ENCODE measurements at places on chromosomes 2 and 18. TPM values are rescaled to one million over a fixed set of nuclear protein-coding genes. Genes with fewer than 3 reads are reported as not detected.

The IL37 gene
- not detected for total RNA-seq

The ABCB11 gene
- total RNA-seq: not detected

The AMER3 gene
- not detected for total RNA-seq

The SYT4 gene
- total RNA-seq: not detected

The SCRN3 gene
- 24.2 TPM for total RNA-seq

The DSG4 gene
- not detected for total RNA-seq

The CRYGD gene
- total RNA-seq: not detected

The SAG gene
- 0.10 TPM for total RNA-seq

The MALL gene
- 1.7 TPM for total RNA-seq

The LTBP1 gene
- 42.8 TPM for total RNA-seq

GRCh38 chr2:10380048-10380926 is 67.8 kb downstream of the ODC1 start:
- no peak for DNase-seq

GRCh38 chr18:34862561-34862960 is 152.5 kb downstream of the DTNA start:
- no peak for DNase-seq

GRCh38 chr2:37622450-37623100 is 48.9 kb downstream of the CDC42EP3 start:
- no peak for DNase-seq

DNA sequence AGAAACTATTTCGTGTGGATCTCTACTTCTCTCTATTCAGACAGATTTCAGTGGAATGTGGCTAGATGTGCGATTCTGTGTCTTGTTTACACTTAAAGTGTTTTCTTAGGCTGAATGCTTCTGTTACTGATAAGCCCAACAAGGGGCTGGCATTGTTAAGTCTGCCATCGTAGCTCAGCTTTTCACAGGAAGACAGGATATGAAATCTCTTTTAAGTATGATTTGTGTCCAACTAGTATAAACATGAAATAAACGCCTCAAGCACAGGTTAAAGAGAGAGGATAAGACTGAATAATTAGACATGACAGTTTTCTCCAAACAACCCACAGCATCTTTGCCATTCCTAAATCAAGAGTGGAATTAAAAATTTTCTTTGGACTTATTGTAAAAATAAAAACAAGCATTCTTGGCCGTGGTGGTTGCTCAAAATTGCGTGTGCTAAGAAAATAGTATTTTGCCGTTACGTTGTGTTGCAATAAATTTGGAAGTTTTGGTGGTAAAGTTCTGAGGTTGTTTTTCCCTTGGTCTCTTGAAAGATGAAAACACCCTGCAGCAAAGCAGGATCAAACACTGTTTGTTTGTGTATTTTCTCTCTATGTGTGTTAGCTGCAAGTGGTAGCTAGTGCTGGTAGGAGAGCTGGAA is 1.0 kb downstream of the VIT start:
- no peak for DNase-seq

DNA sequence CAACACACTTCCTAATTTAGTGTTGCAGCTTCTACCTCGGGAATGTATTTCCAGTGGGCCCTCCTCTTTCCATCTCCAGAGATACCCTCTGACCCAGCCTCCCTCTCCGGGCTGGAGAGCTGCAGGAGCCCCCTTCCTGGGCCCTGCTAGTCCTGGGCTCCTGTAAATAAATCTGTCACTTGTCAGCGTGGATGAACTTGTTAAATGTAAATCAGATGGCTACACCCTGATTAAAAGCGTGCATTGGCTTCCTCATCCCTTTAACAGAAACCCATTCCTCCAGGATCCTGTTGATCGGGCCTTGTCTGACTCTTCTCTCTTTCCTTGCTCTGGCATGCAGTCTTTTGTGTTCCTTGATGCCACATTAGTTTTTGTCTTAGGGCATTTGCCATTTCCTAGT is 2.4 kb downstream of the ZNF236 start:
- DNase-seq: no peak

GRCh38 chr2:207035875-207036274 is 96.6 kb downstream of the CPO start:
- no peak for DNase-seq

GRCh38 chr18:59537579-59537978 is 159.6 kb downstream of the CCBE1 start:
- no peak for DNase-seq

- DNase-seq: no peak
Measured at GRCh38 chr18:58186258-58186948, 142.4 kb downstream of the NEDD4L start.

DNA sequence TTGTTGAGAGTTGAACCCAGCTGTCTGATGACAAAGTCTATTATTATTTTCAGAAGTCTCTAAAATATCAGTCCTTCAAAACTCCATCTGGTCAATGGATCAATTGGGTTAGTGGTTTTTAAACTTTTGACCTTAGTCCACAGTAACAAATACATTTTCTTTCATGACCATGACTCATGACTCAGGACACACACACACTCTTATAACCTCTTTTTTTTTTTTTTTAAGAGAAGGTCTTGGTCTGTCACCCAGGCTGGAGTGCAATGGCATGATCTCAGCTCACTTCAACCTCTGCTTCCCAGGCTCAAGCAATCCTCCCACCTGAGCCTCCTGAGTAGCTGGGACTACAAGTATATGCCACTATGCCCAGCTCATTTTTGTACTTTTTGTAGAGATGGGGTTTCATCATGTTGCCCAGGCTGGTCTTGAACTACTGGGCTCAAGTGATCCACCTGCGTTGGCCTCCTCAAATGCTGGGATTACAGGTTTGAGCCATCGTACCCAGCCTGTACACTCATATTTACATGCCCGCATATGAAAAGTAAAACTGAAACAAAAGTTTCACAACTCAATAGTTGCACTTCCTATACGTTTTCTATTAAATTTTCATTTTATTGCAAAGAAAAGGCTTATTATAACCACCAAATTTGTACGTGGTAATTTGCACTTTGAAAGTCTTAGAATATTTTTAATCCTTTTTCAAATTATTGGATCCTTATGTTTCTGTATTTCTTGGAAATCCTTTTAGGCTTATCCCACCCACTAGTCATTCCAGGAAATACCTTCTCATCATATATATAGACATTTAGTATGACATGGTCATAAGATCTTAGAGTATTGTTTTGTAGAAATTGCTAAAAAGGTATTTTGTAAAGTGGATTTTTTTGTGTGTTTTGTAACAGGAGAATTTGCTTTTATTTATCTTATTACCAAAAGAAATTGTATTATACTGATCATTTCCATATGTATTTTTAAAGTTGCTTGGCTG is 199.0 kb downstream of the LPIN1 start:
- DNase-seq: no peak

DNA sequence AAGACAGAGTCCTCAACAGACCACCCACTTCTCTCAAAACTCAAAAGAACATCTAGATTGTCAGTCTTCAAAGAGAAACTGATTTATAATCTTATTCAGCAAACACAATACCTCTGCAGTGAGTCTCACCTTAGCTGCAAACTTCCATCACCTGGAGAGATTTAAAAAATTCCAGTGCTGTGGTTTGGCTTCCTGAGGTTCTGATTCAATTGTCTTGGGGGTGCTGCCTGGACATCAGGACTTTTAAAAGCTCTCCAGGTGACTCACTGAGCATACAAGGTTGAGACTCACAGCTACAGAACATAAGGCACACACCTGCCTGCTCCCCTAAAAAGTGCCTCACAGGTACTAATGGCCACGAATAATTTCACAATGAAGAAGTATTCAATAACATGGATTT is 40.3 kb downstream of the RNF152 start:
- DNase-seq: no peak

- no peak for DNase-seq
Measured at GRCh38 chr2:40178971-40179370, 272.9 kb downstream of the SLC8A1 start.

DNA sequence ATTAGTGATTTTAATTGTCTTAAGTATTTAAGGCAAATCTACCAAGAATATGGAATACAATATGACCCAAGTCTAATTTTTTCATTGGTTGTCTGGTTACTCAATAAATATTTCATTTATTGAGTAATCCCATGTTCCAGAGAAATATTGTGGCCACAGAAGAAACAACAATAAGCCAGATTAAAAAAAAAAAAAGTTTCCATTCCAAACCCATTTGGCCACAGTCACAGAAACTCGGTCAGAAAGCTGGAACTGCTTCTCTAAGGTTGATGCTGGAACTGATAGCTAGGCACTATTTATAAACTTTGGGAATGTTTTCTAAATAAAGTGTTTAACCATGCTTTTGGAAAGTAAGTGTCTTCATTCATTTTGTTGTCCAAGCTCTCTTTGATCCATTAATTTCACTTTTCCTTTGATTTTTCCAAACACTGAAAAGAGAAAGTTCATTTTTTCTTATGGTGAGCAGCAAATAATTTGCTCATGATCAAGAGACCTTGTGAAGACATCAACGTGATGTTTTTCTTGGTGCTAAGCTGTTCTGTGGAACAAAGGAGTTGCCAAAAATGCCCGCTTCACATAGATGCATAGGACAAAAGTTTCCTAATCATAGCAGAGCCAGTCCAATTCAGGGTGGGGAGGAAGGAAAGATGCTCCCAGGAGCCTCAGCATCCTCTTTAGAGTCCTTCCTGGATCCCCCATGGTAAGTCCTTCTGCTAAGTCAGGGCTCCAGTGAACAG is 72.1 kb upstream of the CCBE1 start:
- DNase-seq: no peak

- DNase-seq: no peak
Measured at GRCh38 chr2:80643598-80643997, 339.0 kb upstream of the LRRTM1 start.

DNA sequence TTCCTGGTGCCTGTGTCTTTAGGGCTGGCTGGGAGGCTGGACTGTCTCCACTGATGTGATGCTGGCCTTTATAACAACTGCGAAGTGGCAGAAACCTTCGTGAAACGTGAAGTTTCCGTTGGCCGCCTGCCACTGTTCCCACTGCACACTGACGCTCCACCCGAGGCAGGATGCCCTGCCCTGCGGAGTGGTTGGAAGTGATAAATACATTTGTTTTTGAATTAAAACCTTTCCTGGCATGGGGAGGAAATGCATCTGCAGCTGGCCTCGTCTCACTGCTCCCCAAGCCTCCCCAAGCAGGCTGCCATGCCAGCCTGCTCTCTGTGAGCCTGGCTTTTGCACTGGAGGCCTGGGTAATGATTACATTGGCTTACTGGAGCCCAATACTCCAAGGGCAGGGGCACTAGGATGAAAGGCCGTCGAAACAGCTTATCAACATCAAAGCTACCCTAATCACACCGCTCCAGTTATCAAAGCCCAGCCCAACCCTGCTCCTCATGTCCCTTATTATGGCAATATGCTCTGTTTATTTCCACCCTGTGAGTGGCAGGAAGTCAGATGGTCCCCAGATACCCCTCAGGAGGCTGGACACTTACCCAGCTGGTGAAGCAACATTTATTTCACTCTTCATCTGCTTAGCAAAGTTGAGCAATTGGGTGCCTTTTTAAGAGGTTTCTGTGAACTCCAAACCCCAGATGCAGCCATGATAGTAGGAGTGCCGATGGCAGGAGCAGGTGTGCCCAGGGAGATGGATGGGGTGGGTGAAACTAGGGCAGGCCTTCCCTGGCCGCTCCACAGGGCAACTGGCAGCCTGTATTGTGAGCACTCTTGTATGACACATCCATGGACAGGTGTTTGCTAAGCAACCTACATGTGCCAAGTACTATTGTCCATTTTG is 97.4 kb upstream of the ITGA6 start:
- DNase-seq: peak; percentile 17

GRCh38 chr2:223104336-223105132 is 52.5 kb downstream of the KCNE4 start:
- no peak for DNase-seq

DNA sequence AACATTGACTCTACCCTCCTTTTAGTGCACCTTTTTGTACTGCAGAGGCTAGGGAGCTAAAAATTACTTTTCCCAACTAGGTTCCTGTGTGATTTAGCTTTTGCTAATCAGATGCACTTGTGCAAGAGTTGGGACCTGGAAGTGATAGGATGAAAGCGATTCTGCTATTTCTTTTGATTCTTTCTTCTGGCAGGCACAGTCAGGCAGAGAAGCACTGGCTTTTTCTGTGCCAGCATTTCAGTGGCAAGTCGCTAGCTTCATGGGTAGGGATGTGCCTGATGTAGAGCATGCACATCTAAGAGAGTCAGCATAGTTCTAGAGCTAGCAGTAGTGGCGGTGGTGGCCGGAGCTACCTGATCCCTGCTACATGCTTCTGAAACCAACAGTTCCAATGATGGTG is 89.8 kb downstream of the MDH1 start:
- DNase-seq: no peak

- peak; percentile 80 for DNase-seq
Measured at GRCh38 chr2:70069049-70069448, 18.2 kb upstream of the PCBP1 start.

DNA sequence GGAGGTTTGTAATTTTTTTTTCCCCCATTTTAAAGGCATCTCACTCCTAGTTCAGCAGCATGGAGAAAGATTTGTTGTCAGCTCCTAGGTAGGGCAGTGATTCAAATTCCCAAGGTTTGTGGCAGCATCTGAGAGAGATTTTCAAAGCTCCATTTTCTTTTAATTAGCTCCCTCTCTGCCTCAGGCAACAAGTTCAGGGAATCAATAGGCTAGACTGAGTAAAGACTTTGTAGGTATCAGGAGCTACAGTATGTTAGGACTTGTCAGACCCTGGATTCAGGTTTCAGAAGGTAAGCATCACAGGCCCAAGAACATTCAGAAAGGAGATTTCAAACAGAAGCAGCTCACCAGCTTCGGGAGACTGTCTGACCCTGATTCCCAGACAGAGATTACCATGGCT is 273.3 kb upstream of the ERBB4 start:
- no peak for DNase-seq

DNA sequence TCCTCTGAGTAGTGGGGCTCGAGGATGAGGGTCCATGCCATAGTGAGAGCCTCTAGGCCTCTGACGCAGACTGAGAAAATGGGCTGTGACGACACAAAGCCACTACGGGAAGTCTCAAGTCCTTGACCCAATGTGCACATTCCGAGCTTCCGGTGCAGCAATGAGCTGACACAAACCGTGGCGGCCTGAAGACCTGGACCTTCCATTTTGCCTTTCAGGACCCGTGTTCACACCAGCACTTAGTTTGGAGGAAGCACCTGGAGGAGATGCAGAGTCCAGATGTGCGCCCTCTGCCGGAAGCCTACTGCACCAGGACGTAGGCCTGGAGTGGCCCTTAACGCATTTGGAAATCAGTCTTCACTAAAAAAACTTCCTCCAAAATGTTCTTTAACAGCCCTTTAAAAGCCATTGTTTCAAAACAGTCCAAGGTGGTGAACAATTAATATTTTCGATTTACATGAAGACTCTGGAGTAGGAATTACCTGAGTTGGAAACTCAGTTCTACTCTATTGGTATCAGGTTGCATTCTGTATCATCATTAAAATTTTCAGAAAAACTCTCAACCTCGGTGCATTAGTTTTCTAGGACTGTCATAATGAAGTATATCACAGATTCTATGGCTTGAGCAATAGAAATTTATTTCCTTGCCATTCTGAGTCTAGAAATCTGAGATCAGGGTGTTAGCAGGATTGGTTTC is 33.9 kb downstream of the BMP10 start:
- DNase-seq: no peak

DNA sequence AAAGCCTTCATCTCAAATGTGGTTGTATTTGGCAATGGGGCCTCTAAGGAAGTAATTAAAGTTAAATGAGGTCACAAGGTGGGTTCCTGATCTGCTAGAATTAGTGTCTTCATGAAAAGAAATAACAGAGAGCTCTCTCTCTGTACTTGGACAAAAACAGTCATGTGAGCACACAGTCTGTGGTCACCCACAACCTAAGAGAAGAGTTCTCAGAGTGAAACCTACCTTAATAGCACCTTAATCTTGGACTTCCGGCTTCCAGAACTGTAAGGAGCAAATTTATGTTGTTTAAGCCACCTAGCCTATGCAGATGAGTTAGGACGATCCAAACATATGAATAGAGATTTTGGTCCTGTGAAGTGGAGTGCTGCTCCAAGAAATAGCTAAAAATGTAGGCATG is 758.9 kb downstream of the LRRTM4 start:
- DNase-seq: no peak
